Stimulated activated CD4-positive, alpha-beta T cell treated with anti-CD3 and anti-CD28 coated beads, Interleukin-12 subunit alpha, Interleukin-12 subunit beta, amount 100 ng/mL, for 4 hours (primary cell): ENCODE measurements at places on chromosomes 7 and 10.

- no peak for DNase-seq
Measured at GRCh38 chr7:79610748-79611304, 157.4 kb upstream of the MAGI2 start.

DNA sequence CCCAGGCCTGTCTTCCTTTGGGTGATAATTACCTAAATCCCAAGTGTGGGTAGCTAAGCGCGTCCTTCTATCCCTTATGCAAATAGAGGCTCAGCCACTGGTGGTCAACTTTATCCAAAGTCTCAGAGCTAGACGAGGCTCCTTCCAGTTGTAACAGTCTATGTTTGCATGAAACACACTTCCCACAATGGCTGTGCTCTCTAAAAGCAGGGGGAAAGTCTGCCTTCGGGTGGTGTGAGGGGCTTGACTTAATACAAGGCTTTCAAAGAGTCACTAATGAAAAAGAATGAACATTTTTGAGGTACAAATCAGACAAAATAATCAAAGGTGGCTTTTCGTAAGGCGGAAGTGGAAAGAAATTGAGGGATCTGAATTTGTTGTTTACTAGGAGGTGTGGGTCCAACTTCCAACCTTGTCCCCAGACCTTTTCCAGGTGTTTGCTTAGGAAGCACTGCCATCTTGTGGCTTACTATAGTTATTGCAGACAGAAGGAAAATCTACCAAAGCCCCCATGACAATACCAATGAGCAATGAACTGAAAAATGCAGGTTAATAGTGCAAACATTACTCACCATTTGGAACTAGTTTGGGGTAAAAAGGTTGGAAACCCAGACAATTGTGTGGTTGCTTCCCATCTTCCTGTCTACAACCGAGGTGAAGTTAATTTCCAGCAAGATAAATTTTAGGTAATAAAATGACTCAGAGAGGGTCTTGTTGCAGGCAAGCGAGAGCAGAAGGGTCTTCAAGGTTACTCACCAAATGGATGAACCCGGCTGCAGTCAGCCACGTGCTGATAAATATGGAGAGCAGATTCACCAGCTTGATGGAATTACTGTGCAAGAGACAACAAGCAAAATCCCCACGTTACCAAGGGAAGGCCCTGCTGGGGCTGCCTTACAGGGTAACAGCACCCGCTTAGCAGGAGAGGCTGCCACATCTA, 525.7 kb downstream of the KCNMA1 start:
- no peak for DNase-seq

DNA sequence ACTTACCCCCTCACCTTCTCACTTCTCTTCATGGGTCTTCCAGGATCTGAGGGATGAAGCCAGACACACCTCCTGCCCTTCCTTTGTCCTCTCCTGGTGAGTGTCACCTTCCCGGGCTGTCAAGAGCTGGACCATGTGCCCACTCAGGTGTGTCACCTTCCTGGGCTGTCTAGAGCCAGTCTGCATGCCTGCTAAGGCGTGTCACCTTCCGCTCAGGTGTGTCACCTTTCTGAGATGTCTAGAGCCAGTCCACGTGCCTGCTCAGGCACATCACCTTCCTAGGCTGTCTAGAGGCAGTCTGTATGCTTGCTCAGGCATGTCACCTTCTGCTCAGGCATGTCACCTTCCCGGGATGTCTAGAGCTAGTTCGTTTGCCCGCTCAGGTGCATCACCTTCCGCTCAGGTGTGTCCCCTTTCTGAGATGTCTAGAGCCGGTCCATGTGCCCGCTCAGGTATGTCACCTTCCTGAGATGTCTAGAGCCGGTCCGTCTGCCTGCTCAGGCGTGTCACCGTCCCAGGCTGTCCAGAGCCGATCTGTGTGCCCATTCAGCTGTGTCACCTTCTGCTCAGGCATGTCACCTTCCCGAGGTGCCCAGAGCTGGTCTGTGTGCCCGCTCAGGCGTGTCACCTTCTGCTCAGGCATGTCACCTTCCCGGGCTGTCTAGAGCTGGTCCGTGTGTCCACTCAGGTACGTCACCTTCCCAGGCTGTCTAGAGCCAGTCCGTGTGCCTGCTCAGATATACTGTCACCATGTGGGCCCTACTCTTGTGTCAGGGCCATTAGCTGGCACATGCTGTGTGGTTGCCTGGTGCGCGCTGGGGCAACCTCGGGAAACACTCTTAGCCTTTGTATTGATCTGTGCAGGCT, 245.3 kb downstream of the EBF3 start:
- DNase-seq: no peak

DNA sequence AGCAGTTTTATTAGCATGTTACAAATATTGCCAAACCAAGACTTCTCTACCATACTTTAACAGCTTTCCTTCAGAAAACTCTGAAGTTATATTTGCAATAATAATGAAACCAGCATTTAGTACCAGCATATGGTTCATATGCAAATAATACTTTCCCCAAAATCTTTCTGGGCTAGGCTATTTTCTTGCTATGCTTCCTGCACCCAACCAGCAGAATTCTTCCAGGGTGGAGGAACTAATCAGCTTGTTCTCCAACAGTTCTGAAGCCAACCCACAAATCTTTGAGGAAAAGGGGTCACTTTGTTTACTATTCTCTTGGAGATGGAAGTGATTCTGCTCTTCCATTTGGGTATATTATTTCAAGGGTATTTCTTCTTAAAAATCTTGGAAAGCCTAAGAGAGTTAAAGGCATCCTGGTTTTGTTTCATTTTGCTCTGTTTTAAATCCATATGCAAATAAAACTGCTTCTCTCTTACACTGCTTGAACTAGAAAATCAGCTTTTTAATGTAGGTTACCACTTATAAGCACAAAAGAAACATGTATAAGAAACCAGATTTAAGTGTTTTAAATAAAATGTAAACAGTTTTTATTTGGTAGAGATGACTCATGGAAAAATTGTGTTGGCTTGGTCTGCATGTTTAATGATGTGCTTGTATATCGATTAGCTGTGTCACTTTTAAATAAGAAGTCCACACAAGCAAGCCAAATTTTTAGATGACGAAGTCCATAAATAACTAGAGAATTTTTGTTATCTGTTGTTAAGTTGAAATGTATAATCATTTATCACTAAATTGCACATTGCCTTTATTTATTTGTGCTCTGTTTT, 103.7 kb downstream of the HECTD2 start:
- DNase-seq: no peak

DNA sequence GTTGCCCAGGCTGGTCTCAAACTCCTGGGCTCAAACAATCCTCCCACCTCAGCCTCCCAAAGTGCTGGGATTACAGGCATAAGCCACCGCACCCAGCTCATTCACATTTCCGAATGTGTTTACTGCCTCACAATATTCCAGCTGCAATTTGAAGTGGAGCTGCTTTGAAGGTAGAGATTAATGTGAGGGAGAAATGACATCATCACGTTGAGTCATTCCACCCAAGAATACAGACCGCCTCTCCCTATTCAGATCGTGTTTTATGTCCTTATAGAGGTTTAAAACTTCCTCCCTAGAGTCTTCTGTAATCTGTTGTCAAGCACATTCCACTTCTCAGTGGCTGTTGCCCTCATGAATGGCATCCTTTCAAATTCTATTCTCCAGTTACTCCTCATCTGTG, 100.4 kb upstream of the PDGFA start:
- no peak for DNase-seq

DNA sequence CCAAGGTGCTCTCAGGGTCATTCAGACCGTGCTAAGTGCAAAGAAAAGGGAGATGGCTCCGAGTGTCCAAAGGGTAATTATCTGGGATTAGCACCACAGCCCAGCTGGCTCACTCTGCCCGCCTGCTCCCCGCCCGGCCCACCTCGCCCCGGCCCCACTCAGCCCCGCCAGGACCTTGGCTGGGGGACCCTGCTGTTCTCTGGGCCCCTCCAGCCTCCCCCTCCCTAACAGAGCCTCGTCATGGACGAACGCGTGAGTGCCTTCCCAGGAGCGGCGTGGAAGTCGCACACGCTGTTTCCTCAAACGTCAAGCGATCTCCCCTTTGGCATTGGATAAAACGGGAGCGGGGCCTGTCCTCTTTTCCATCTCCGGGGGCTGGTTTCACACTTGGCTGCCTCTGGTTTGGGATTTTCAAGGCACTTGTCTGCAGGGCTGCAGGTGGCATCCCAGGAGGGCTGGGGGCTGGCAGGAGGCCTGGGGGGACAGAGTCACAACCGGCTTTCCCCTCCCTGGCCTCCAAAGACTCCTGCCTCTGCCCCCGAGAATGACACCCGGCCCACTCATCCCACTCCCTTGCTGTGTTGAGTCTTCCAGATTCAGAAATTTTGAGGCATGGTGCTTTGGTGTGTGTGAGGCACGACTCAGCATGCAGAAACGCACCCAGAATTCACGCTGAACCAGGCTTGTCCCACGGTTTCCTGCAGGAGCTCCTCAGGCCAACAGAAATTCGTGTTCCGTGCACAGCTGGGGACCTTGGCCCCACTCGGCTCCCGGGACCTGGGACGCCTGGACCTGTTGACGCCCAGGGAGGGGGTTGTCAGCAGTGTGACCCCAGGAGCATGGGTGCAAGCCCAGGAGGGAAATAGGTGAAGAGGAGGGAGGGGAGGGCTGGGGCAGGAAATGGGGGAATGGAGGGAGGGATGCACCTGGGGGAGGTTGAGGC, 110.0 kb downstream of the PDGFA start:
- DNase-seq: no peak

DNA sequence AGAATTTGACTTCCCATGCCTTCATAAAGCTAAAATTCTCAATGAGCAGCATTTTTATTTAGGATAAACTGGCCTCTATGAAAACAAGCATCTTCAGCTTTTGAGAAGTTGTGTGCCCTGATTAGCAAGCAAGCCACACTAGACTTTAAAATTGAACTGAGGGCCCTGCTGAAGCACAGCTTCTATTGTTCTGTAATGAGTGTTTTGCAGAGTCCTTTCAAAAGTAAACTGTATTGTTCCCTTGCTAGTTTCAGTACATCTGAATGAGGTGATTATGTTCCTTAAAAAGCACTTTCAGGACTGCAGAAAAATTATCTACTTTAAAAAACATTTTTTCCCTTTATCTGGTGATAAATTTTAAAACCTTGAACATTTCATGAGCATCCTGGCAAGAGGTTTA, 113.3 kb upstream of the PRPS1L1 start:
- no peak for DNase-seq

DNA sequence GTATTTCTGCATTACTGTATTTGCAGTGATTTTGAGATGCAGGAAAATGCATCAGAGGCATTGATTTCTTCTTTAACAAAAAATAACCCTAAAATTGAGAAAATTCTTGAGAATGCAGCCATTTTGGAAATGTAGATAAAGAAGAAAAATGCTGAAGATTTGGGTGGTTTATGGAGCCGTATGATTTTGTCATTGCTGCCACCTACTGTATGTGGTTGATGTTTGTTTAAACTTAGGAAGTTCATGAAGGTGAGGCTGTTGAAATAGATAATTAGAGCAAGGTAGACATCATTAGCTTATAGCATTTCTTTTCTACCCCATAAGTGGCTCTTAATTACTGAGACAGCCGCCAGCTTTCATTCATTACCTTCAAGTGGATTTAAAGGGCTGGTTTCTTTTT, 92.1 kb upstream of the SAMD8 start:
- no peak for DNase-seq

GRCh38 chr7:98278408-98278807, 3.1 kb upstream of the BRI3 start:
- no peak for DNase-seq

DNA sequence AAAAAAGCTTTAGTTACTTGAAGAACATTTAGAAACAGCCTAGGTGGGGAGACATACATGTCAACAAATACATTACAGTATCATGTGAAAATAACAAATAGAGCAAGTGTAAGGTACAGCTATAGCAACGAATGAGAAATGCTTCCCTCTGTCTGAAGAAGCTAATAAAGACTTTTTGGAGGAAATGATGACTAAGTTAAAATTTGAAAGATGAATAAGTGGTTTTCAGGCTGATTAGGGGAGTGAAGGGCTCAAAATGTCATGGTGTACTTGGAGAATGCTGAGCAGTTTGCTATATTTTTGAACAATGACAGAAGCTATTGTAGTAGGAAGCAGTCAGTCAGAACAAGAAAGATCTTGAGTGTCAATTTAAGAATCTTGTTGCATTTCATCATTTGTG, 2.8 kb upstream of the ARMC3 start:
- DNase-seq: no peak

- no peak for DNase-seq
Measured at GRCh38 chr7:157158400-157158799, 19.7 kb downstream of the UBE3C start.

DNA sequence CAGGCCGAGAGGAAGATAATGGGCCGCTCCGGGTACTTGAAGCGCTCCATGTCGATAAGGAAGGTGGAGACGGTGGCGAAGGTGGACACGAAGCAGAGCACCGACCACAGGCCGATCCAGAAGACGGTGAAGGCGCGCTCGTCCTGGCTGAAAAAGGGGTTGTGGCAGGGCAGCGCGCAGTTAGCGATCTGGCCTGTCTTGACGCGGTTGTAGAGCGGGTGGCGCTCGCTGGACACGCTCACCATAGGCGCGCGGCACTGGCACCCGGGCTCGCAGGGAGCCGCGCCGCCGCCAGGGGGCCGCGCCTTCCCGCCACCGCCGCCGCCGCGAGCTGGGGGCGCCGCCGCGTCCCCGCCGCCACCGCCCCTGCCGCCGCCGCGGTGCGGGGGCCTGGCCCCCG, 1.6 kb downstream of the FZD8 start:
- peak; percentile 46 for DNase-seq

- no peak for DNase-seq
Measured at GRCh38 chr7:35418716-35419390, 165.0 kb upstream of the TBX20 start.

GRCh38 chr7:108016841-108017775, 14.1 kb upstream of the LAMB1 start:
- DNase-seq: no peak

DNA sequence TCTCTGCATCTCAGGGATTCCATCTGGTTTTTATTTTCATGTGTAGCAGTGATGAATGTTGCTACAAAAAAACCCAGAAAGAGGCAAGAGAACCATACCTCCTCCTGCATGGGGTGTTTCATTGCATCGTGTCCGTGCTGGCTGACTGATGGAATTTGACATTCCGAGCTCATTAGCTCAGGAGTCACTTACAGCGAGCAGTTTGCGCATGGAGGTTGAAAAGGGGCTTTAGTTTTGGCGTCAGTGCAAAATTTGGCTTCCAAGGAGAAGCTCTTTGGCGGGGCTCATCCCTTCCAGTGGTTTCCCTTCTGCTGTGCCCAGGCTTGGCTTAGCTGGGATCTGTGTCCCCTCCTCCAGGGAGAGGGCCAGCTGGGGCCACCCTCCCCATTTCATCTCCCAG, 25.8 kb downstream of the EMX2 start:
- no peak for DNase-seq
